ENCODE measurements at places on chromosomes 7 and 10.
A peak's percentile ranks its signal among the peaks of the same experiment; 100 is the strongest.

DNA sequence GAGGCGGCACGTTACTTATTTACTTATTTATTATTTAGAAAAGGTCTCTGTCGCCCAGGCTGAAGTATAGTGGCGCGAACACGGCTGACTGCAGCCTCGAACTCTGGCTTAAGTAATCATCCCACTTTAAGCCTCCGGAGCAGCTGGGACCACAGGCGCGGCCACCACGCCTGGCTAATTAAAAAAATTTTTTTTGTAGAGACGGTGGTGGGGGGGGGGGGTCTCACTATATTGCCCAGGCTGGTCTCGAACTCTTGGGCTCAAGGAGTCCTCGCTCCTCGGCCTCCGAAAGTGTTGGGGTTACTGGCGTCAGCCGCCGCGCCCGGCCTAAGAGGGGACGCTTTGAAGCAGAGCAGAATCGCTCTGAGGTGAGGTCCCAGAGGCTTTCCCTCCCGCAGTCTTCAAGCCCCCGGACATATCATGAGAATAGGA lies 675 bp upstream of the FRAT2 start:
- no peak for DNase-seq

GRCh38 chr10:133210398-133211140 lies 19.4 kb upstream of the UTF1 start:
- no peak for DNase-seq

GRCh38 chr7:46568420-46569132 lies 647.5 kb upstream of the IGFBP3 start:
- no peak for DNase-seq

DNA sequence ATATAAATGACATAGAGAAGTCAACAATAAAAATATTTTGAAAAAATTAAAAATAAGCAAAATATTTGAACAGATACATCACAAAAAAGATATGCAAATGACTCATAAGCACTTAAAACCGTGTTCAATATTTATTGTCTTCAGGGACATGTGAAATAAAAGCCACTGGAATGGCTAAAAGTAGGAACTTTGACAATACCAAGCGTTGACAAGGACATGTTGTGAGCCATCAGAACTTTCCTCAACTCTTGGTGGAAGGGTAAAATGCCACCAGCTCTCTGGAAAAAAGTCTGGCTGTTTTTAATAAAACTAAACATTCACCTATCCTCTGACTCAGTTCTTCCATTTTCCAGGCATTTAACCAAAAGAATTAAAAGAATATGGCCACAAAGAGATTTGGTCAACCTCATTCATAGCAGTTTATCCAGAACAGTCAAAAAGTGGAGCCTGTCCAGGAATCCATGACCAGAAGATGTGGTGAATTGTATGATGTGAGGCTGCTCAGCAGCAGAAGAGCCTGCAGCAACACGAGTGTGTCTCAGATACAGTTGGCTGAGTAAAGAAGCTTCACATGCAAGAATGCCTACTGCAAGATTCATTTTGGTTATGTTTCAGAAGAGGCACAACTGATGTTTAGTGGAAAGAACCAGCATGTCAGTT lies 7.1 kb upstream of the KLF6 start:
- no peak for DNase-seq

GRCh38 chr10:50381642-50382041 lies 130.3 kb upstream of the ASAH2 start:
- no peak for DNase-seq

GRCh38 chr7:3092468-3092867 lies 48.8 kb upstream of the CARD11 start:
- peak; percentile 86 for DNase-seq

DNA sequence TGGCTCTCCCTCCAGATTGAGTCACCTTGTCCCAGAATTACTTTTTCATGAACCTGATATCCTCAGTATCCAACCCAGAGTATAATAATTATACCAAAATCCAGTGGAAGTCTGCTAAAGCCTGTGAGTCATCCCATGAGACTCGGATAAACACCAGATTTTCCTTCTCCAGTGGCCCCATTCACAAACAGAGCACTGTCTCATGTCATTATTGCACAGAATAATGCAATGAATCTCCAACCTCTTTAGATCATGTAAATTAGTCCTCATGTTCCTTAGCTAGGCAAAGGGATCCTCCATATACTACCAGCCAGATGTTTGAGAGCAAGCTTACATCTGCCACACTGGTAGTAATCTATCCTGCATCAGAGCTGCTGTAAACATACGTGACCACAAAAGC lies 89.0 kb downstream of the AMPH start:
- no peak for DNase-seq

GRCh38 chr10:75028748-75029147 lies 82.7 kb upstream of the SAMD8 start:
- no peak for DNase-seq

Data from activated CD4-positive, alpha-beta T cell treated with anti-CD3 and anti-CD28 coated beads, Interleukin-2, Interleukin-6, amounts not matched to agents 100 ng/mL and 50 ng/mL, durations not matched to agents 16 hours and 8 hours (primary cell).